ENCODE measurements at places on chromosomes 4 and X.

DNA sequence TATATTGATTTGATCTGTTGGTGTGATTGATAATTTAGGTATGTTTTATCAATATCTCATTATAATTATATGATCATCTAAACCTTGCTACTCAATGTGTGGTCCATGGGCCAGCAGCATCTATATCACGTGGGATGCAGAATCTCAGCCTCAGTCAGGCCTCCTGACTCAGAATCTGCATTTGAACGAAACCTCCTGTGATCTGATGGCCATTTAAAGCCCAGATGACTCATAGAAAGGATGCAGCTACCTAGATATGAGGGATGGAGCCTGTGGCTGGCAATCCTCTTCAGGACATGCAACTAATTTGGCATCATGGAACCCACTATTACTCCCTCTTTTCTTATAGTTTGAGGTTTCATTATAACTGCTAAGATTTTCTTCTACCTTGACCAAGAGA, 11.3 kb upstream of the CHRNA9 start:
- no peak for DNase-seq

- no peak for DNase-seq
Observed at GRCh38 chr4:130124066-130124465, 1028.1 kb downstream of the C4orf33 start.

GRCh38 chrX:154370300-154371016, 4.0 kb downstream of the FLNA start:
- no peak for DNase-seq

DNA sequence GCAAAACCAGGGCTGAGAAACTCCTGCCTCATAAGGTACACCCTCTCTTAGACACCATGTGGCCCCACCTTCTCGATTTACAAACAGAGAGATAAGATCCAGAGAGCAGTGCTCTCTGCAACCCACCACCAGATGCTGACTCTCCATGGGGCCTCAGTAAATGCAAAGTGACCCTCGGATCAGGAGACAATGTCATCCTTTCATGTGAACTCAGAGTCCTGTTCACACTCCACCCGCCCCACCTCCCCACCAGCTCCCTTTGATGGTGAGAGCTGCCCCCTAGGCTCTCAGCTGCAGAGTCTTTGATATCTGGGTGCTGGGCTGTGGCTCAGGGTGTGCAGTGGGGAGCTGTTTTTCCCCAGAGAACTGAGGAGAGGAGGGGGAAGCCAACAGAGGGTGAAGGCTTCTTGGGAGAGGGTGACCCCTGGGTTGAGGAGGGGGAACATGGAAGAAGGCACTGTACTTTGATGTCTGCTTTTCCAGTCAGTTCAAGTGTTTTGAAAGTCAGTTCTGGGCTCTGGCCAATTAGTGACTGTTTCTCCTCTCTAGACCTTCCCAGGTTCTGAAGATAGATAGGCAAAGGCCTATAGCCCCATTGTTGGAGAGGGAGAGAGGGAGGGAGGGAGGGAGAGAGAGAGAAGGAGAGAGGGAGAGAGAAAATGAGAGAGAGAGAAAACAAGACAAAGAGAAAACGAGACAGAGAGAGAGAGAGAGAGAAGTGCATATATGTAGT, 88.2 kb downstream of the SCD5 start:
- no peak for DNase-seq

DNA sequence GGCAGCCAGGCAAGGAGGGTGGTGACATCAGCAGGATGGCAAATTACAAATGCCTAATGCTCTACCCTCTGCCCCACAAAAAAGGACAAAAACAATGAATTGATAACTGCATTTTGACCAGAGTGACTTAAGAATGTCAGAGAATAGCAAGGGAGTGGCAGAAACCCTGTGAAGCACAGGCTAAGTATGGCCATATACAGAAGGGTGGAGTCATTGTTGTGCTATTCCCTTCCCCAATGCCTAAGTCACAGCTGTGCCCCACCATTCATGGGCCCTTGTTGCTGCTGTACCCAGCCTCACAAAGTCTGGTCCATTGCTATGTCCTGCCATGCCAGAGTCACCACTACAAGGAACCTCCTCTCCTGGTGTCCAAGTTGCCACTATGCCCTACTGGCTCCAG, 123.1 kb downstream of the NEK1 start:
- DNase-seq, result no peak

- no peak for DNase-seq
Observed at GRCh38 chr4:73450398-73451004, 14.5 kb downstream of the AFP start.

DNA sequence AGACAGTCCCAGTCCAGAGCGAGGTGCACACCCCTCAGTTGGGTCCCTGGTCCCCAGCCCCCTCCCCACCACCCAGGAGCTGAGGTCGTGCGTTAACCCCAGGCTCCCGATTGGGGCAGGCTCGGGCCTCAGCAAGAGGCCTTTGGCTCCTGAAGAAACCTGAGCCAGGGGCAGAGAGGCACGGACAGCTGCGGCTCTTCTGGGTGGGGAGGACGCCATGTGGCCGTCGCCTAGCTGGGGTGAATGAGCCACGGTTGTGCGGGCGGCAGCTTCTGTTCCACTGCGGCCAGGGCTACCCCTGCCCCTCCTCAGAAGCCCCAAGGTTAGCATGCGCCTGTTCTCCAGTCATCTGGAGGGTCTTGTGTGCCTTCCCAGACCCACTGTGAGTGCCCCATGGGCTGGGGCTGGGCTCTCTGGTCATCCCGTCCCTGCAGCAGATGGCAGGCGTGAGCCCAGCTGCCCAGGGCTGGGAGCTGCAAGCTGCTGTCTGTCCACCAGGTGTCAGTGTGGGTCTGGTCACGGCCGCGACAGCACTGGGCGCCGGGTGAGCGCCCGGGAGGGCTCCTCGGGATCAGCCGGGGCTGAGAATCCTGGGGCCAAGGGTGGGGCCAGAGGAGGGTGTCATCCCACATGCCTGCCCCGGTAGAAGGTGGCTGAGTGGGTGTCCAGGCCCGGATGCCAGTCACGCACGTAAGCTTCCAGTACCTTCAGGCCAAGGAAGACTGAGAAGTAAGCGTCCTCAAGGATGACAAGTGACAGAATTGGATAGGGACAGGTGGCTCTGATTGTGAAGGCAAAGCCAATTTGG, 21.9 kb downstream of the ATP2B3 start:
- DNase-seq, result peak; percentile 53

GRCh38 chrX:43467608-43468234, 188.4 kb upstream of the MAOA start:
- DNase-seq, result no peak

GRCh38 chr4:41885456-41885855, 49.8 kb upstream of the TMEM33 start:
- no peak for DNase-seq

DNA sequence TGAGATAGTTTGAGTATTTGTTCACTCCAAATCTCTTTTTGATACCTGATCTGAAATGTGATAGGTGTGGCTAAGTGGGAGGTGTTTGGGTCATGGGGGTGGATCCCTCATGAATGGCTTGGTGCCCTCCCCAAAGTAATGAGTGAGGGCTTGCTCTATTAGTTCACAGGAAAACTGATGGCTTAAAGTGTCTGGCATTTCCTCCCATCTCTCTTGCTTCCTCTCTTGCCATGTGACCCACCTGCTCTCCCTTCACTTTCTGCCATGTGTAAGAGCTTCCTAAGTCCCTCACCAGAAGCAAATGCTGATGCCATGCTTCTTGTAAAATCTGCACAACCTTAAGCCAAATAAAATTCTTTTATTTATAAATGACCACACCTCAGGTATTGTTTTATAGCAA, 61.1 kb downstream of the MAD2L1 start:
- DNase-seq, result no peak

DNA sequence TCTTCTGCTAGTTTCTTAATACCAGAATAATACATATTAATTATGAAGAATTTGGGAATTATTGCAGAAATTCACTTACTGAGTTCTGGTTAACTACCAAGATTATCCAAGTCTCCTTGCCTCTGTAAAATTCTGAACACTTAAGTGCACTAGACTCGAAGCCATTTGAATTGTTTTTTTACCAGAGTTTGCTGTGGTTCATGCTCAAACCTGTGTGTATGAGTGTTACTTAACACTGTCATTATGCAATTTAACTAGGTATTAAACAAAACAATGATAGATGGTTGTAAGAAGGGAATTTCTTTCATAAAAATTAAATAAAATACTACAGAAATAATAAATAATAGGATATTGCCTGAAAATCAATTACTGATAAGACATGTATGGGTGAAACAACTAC, 145.6 kb upstream of the FAT4 start:
- DNase-seq, result no peak

DNA sequence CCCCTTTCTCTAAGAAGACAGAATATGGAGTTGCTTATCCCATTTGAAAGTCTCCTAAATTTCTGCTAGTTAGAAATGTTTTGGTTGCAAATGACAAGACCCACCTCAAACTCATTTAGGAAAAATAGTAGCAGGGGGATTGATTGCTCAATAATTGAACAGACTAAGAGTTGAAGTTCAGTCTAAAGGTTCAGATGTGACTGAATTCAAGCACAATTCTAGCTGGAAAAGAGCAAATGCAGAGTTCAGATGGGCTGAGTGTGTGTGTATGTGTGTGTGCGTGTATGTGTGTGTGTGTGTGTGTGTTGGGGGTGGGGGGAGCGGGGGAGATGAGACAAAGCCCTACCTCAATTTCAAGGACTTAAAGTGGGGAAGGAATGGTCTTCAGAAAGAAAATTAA, 35.7 kb upstream of the SH3D19 start:
- DNase-seq, result no peak

DNA sequence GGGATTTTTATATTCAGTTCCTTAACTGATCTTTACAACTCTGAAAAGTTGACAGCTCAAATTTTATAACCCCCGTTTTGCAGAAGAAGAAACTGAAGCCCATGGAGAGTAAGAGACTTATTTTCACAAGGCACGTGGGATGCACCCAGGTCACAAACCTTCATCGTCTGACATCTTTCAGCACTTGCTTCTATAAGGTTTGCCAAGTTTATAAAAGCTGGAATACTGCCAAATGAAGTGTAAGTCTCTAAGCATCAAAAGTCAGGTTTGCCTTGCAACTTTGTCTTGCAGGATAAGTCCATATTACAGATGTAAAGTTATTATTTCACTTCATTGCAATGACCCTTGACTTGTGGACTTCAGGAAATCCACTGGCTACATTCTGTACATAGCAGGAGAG, 6.3 kb upstream of the KCNIP4 start:
- DNase-seq, result no peak

GRCh38 chrX:9221781-9222180, 187.9 kb upstream of the FAM9B start:
- DNase-seq, result no peak

DNA sequence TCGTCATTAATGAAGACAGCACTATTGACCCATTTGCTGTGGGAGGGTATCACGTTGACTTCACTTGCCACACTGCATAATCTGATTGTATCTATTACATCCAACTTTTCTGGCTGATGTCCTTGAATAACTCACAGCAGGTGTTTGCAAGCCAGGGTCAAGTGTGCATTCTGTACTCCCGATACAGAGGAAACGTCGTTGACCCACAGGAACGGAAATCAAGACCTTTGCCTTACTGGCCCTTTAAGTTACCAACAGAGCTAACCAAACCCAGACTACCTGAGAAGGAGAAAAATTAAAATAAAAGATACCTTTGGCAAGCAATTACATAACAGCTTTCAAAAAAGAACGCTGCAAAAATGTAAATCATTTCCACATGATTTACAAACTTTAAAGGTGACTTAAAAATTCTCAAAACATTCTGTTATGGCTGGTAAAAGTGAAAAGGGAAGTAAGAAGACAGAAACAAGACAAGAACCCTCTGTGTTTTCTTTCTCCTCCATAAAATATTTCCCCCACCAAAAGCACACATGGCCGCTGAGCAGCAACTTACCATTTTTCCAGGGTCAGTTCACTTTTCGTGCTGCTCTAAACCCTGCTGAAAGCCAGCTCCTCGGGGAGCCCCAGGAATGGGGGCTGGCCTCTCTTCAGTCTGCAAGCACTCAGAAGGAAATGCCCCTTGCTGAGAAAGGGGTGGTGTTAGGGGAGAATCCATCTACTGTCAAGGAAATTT, 6.5 kb upstream of the SHISA3 start:
- no peak for DNase-seq

DNA sequence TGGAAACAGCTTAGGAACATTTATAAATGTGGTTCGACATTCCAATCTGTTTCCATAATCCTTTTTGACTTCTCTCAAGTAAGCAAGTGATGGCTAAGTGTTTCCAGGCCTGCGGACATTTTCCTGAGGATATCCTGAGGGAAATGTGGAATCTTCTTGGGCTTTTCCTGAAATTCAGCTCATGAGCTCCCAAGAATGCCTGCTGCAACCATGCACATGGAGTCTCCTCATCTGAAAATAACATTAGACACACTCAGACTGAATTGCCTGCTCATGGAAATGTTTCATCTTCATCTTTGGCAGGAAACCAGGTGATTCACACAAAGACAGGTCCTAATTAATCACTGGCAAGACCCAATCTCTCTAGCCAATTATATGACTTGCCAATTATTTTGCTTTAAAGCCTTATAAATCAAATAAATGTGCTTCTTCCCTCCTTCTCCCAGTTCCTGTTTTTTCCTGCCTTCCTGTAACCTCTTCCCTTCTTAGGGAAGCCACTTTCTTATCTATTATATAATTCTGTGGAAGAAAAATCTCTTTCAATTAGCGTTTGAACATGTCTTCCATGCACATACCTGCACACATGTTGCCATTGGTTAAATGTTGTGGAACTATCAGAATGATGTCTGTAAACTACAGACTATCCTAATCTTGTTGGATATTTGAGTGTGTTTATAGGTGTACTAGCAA, 104.6 kb upstream of the MXRA5 start:
- no peak for DNase-seq

GRCh38 chrX:44017676-44018075, 44.5 kb upstream of the NDP start:
- DNase-seq, result no peak

- no peak for DNase-seq
Observed at GRCh38 chr4:66376921-66377320, 706.6 kb upstream of the EPHA5 start.

Data from CD4-positive, alpha-beta T cell treated with Interleukin-4 for 1 hour (primary cell).